ENCODE measurements at places on chromosomes 3 and 15. TPM values are rescaled to one million over a fixed set of nuclear protein-coding genes. Genes with fewer than 3 reads are reported as not detected.

GRCh38 chr3:139309880-139310279, 33.9 kb upstream of the MRPS22 start:
- H3K27me3 ChIP-seq = no peaks in the 10 kb centered on the region
- no peaks in the 10 kb centered on the region for H3K36me3 ChIP-seq
- H3K4me1 ChIP-seq = no peaks in the 10 kb centered on the region
- H3K27ac ChIP-seq = no peak overlapping the region

DNA sequence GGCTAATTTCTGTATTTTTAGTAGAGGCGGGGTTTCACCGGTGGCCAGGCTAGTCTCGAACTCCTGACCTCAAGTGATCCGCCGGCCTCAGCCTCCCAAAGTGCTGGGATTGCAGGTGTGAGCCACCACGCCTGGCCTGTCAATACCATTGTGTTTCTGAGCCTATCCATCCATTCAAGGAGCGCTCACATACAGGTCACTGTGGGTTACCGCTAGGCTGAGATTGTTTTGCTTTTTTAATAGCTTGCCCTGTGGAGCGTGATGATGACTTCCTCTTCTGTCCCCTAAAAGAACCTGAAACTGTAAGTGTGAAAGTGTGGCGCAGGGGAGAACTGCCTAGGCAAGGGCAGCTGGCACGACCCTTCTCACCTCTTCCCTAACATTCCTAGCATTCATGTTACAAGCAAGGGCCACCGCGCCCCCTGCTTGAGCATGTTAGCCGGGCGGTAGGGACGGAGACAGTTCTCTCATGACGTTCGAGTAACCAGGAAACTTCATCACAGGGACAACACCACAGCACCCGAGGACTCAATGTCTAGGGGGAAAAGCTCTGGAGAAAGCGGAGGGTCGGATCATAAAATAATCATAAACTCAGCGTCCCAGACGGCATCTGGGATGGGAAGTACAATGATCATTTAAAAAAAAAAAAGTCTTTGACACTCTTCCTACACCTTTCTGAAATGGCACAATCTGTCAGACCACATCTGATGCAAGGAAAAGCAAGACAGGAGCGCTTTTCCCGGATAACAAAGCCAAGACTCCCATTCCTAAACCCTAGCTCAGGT, 790 bp downstream of the LAMP3 start:
- DNase-seq = no peak
- no peak overlapping the region for H3K27ac ChIP-seq
- H3K36me3 ChIP-seq = no peaks in the 10 kb centered on the region

DNA sequence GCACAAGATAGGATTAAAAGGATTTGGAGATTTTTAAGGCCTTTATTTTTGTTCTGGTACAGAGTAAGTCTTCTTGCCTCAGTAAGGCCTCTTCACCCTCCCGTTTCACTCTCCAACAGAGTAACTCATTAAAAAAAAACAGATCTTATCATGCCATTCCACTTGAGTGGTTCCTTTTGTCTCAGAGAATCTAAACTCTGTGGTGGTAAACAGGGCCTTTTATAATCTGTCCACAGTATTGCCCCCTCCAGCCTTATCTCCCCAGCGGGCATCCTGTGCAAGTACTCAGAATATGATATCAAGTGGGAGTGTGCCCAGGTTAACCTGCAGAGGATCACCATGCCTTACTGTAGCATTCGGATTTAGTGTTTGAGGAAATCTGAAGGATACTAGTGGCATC, 20.3 kb upstream of the ATOSA start:
- no peaks in the 10 kb centered on the region for H3K27me3 ChIP-seq
- DNase-seq = no peak
- no peak overlapping the region for H3K4me3 ChIP-seq
- H3K27ac ChIP-seq = no peak overlapping the region
- H3K36me3 ChIP-seq = no peaks in the 10 kb centered on the region

ACP3 gene
- total RNA-seq = 5.8 TPM

DNA sequence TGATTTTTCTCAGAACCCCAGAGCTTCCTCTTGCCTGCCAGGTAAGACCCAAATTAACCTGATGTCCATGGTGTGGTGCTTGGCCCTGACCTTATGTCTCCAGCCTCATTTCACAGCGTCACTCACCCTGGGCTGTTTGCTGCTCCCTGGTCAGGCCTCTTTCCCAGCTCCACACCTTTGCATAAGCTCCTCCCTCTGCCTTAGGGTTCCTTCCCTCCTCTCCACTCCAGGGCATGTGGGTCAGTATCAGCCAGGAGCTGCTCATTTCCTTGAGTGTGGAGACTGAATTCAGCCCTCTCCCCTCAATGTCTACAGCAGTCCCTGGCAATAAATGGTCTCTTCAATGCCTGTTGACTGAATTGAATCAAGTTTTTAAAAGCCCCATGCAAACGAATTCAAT, 75.6 kb upstream of the ANKRD34C start:
- H3K4me3 ChIP-seq = no peak overlapping the region
- H3K4me1 ChIP-seq = no peaks in the 10 kb centered on the region
- H3K36me3 ChIP-seq = no peaks in the 10 kb centered on the region
